Stomach (tissue), 19 donors: ENCODE measurements at places on chromosomes 4 and X.

DNA sequence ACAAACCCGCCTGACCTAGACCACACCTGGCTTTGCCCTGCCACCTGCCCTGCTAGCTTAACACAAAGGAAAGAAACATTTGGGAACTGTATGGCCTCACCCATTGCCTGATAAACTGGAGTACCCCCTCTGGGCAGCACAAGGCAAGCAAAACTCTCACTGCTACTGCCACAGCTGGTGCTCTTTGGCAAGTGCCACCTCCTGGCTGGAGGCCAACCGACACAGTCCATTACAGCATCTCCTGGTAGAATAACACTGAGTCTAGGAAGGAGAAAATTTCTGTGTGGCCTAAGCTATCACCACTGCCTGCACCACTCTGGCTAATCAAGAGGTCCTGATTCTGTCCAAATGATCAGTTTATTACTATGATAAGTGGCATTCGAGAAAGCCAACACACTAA, 18.9 kb upstream of the SPANXN3 start:
- DNase-seq = no peak

- no peak for DNase-seq
Measured at GRCh38 chr4:156931267-156931666, 40.3 kb downstream of the PDGFC start.

DNA sequence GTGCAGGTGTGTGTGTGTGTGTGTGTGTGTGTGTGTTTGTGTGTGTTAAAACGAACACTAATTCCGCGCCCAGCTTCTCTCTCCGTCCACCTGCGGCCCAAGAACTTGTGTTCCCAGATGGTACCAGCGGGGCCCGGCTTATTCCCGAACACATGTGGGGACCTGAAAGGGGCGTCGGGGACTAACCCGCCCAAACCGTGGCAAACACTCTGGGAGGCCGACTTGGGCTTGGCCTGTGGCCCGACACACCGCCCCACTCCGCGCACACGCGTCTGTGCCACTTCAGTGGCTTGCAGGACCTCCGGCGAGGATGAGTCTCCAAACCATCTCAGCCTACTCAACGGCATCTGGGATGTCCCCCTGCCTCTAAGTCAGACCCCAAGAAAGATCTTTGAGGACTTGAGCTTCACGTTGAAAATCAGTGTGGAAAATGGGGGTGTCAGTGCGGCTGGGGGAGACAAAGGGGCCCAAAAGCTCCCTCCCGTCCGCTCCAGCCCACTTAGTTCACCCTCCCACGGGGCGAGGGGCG, 790 bp upstream of the HHIP start:
- peak; percentile 58 for DNase-seq

DNA sequence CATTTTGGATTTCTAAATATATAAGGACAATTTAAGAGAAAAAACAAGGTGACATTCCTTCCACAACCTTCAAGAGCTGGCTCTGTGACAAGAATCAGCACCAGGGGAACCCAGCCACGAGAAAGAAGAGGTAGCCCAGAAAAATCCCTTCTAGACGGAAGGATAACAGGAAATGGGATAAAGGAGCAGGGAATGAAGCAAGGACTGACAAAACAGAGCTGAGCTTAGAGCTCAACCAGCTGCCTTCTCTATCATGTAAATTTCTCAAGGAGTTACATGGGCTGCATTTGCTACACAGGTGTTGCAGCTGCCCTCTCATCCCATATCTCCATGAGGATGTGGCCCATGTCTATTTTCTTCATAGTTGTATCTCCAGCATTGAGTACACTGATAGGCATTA, 154.2 kb upstream of the PRDX4 start:
- DNase-seq = no peak

GRCh38 chrX:38651625-38652601, 90.6 kb downstream of the TSPAN7 start:
- DNase-seq = no peak

DNA sequence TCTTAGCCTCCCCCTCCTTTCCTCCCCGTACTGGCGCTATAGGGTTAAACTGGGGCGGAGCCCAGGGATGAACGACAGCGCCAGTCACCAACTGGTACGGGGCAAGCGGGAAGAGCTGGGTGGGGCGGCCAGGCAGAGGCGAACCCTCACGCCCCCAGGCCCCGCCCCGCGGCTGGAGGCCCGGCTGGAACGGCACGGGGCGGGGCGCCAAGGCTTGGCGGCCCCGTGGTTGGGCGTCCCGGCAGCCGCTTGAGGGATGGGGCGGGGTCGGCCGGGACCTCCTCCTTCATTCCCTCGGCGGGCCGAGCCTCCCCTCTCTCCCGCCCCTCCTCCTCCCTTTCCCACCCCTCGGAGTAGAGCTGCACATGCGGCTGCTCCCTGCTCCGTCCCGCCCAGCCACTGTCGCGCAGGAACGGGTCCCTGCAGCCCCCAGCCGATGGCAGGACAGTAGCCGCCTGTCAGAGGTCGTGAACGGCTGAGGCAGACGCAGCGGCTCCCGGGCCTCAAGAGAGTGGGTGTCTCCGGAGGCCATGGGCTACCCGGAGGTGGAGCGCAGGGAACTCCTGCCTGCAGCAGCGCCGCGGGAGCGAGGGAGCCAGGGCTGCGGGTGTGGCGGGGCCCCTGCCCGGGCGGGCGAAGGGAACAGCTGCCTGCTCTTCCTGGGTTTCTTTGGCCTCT, at the start of gene EDA:
Gene EDA, plus strand, starts transcription at position 335 of the 678 bp plus-strand sequence.
- peak; percentile 96 for DNase-seq

- no peak for DNase-seq
Measured at GRCh38 chr4:112083587-112084347, 61.5 kb upstream of the FAM241A start.

GRCh38 chr4:147644471-147644870, 27.3 kb downstream of the TMEM184C start:
- DNase-seq = no peak

DNA sequence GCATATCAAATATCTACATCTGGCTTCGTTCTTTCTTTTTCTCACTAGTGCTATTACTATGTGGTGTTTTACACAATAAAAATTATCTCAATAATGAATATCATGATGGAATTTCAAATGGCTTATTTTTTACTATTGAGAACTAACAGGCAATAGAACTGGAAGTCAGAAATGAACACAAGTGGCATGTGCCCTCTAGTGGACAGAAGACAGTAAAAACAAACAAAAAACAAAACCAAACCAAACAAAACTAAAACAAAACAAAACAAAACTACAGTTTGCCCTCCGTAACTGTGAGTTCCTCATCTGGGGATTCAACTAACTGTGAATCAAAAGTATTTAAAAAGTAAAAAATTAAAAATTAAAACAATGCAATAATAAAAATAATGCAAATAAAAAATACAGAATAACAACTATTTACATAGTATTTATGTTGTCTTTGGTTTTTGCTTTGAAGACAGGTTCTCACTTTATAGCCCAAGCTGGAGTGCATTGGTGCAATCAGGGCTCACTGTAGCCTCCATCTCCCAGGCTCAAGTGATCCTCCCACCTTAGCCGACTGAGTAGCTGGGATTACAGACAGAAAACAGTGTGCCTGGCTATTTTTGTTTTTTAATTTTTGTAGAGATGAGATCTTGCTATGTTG, 195.6 kb upstream of the TACR3 start:
- DNase-seq = no peak

- DNase-seq = no peak
Measured at GRCh38 chrX:46036508-46036907, 508.7 kb downstream of the ZNF674 start.

DNA sequence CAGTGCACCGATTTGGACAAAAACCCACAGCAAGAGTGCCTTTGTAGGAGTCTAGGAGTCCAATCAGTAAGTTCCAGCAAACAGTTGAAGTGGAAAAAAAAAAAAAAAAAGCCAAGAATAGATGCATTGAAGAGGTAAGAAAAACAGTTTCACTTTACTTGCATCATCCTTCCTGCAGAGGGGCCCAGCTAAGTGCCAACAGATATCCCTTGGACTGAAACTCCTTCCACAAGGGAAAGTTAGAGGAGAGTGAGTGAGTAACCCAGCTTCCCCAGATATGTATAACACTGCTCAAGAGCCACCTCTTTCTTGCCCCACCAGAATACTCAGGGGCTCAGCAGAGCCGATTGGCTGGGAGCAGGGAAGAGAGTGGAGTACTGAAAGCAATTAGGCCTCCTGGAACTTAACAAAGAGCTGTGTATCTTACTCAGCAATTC, 617.7 kb upstream of the SMIM31 start:
- DNase-seq = no peak

DNA sequence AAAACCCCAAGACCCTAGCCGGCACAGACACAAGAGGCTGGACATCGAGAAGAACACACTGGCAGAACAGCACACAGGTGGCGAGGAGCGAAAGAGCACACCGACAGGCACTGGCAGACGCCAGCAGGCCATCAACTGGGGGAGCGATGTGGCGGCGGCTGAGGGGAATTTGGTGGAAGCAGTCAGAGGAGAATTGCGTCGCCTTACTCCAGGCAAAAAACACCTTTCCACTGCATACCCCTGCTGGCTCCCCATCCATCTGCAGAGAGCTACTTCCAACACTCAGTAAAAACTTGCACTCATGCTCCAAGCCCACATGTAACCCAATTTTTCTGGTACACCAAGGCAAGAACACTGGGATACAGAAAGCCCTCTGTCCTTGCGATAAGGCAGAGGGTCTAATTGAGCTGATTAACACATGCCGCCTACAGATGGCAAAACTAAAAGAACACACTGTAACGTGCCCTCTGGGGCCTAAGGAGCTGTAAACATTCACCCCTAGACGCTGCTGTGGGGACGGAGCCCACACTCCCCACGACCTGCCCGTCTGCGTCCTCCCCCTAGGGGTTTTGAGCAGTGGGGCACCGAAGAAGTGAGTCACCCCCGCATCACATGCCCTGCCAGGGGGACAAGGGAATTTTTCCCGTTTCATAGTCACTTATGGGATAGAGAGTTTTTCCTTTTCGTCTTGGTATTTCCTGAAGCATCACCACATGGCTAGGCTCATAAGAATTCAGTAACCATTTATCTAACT, 262.3 kb downstream of the KCTD8 start:
- DNase-seq = no peak

DNA sequence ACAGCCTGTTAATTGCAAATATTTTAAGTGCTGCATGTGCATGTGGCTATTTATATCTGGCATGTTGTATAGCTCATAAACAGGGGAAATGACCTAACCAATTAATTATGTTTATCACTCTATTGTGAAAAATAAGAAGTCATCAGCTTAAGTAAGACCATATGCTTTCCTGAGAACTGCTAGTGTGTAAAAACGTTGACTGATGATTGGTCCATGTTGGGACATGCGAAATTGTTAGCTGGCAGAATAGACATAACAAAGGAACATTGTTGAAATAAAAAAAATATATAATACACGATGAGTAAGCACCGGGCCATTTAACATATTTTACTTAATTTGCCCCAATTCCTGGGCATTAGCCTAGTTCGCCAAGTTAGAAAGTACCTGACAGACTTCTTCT, 207.5 kb downstream of the ANK2 start:
- DNase-seq = no peak

DNA sequence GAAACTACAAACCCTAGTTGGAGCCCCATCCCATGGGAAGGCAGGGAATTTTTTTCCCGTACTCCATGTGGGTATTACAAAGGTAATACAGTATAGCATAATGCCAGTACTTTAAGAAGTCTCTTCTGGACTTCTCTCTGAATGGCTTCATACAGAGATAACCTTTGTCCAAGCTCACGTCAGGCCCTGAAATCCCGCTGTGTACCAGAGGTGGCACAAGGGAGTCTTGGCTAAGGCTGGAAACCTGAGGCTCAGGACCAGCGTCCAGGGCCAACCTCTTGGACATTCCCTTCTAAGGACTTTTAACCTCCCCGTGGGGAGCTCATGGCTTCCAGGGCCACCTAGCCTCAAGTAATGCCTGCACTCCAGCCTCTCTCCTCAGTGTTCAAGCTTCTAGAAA, 338.9 kb upstream of the FAM241A start:
- DNase-seq = no peak

DNA sequence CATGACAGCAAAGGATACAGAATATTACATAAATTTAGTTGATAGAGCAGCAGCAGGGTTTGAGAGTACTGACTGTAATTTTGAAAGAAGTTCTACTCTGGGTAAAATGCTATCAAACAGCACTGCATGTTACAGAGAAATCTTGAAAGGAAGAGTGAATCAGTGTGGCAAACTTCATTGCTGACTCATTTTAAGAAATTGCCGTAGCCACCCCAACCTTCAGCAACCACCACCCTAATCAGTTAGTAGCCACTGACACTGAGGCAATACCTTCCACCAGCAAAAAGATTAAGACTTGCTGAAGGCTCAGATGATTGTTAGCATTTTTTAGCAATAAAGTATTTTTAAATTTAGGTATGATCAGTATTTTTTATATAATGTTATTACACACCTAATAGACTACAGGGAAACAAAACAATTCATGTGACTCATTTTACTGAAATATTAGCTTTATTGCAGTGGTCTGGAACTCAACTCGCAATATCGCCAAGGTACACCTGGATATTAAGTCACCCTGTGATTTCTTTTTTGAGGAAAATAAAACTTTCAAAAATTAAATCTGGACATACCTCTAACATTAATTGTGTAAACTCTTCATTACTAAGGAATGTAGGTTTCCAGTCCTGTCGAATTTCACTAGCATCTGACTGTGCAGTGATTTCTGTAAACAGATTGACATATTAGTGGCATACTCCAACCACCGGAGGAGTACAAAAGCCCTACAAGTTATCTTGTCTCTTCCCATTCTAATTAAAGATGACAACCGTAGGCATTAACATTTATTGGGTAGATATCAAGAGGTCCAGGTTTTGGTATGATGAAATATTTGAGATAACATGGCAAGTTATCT, 71.1 kb downstream of the CLOCK start:
- no peak for DNase-seq

DNA sequence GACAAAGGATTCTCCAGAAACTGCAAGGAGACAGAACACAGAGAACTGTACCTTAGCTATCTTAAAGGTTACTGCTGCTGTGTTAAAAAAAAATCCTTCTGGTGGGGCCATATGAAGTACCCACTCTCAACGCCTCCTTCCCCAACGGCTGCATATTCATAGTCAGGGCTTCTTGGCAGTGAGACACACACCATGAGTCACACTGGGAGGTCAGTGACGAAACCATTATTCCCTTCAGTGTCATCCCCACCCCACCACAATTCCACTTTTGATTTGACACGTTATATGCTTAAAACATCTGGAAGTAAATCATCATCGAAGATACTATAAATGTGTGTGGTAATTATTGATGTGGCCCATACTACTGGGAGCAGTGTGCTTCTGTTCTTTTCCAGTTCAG, 271.5 kb downstream of the LDB2 start:
- peak; percentile 34 for DNase-seq

- DNase-seq = peak; percentile 62
Measured at GRCh38 chr4:80615099-80615498, 279.6 kb downstream of the CFAP299 start.

- peak; percentile 80 for DNase-seq
Measured at GRCh38 chr4:6071959-6072720, 53.9 kb upstream of the C4orf50 start.

GRCh38 chrX:82127228-82128123, 925.6 kb downstream of the SH3BGRL start:
- no peak for DNase-seq

DNA sequence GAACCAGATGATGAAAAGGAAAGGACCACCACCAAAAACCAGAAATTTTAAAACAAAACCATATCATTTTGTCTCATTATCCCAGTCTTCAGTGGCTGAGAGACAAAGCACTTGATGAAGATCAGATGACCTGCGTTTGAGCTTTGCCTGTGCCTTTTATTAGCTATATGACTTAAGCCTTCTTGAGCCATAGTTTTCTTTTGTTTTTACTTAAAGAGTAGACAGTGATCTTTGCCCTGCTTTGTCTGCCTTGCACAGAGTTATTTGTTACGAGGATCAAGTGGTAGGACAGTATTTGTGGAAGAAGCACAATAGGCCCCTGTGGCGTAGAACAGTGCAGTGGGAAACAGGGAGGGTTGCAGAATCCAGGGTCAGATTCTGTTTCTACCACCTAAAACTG, 89.9 kb downstream of the SLC10A6 start:
- DNase-seq = no peak

- no peak for DNase-seq
Measured at GRCh38 chrX:66046612-66047235, 6.8 kb upstream of the VSIG4 start.
